A549 treated with GW870086 at 1 μM for 4 hours (cell line): ENCODE measurements at places on chromosomes 11 and 22. TPM values are rescaled to one million over a fixed set of nuclear protein-coding genes. Genes with fewer than 3 reads are reported as not detected.

OR8H1 gene
- not detected in 5 replicates for total RNA-seq

SLC22A6 gene
- total RNA-seq: not detected in 5 replicates

IGLL1 gene
- not detected in 5 replicates for total RNA-seq

FAM111B gene
- total RNA-seq: 6.5 to 7.7 TPM (median 7.3 TPM) in 5 replicates
